ENCODE measurements at places on chromosomes 7 and 10.
A peak's percentile ranks its signal among the peaks of the same experiment; 100 is the strongest.

GRCh38 chr10:128884496-128885072, 582.5 kb upstream of the MGMT start:
- no peak for DNase-seq

DNA sequence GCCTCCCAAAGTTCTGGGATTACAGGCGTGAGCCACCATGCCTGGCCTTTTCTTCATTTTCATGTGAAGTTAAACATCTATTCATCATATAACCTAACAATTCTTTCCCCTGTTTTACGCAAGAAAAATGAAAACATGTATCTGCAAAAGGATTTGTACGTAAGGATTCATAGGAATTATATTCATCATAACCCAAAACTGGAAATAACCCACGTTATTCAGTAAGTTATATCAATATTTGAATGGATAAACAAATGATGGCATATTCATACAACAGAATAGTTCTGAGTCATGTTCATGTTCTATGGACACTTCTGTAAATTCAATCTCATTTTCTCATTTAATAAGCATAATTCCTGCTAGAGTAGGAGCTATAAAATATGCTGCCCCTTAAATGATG, 35.2 kb upstream of the CAV2 start:
- DNase-seq, result no peak

GRCh38 chr7:45384499-45384898, 189.7 kb upstream of the ADCY1 start:
- no peak for DNase-seq

GRCh38 chr7:94274828-94275227, 119.9 kb upstream of the COL1A2 start:
- no peak for DNase-seq

- no peak for DNase-seq
Measured at GRCh38 chr10:121436630-121437341, 161.5 kb downstream of the FGFR2 start.

- no peak for DNase-seq
Measured at GRCh38 chr7:134562136-134562535, 13.2 kb downstream of the AKR1B15 start.

DNA sequence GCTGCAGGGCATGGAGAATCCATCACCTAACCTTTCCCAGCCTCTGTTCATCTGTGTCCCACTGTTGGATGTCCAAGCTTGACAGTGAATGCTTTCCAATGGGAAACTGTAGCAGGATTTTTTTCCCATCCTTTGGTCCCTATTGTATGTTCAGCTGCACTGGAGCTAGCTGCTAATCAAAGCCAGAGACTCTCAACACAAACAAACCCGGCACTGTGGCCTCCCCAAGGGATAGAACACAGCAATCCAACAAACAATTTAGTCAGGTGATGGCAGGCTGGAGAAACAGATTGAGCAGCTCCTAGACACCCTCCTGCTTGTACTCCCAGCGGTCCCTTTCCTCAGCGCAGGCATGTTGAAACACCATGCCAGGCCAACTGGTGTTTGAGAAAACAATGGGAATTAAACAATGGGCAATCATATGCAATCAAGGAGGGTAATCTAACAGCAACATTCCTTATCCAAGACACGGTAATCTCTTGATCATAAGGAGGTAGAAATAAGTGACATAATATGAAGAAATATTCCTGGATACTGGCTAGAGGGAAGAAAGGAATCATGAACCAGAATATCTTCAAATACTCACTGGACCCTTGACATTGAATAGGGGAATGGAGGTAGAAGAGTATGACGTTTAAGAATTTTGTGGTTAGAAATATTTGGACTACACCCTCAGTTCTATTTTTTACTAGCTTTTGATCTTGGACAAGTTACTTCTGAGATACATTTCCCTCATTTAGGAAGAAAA, 15.0 kb downstream of the PTN start:
- DNase-seq, result no peak

DNA sequence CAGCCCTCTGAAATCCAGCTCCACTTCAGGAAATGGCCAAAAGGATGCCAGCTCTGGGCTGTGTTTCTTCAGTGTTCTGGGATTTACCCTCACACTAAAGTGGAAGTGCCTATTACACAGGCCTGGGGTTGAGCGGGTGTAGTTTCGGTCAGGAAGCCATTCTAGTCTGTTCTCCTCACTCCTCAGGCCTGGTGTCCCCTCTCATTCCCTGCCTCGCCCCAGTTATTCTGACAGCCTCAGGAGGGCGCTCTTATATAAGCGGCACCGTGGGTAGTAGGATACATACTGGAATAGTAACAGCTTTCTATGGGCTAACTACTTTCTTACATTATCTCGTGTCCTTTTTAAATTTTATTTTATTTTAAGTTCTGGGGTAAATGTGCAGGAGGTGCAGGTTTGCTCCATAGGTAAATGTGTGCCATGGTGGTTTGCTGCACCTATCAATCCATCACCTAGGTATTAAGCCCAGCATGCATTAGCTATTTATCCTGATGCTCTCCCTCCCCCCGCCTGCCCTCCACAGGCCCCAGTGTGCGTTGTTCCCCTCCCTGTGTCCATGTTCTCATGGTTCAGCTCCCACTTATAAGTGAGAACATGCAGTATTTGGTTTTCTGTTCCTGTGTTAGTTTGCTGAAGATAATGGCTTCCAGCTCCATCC, 12.2 kb upstream of the LGI1 start:
- no peak for DNase-seq

- no peak for DNase-seq
Measured at GRCh38 chr10:48541144-48541795, 63.6 kb downstream of the ARHGAP22 start.

GRCh38 chr10:26430641-26431163, 7.4 kb upstream of the APBB1IP start:
- DNase-seq, result no peak

DNA sequence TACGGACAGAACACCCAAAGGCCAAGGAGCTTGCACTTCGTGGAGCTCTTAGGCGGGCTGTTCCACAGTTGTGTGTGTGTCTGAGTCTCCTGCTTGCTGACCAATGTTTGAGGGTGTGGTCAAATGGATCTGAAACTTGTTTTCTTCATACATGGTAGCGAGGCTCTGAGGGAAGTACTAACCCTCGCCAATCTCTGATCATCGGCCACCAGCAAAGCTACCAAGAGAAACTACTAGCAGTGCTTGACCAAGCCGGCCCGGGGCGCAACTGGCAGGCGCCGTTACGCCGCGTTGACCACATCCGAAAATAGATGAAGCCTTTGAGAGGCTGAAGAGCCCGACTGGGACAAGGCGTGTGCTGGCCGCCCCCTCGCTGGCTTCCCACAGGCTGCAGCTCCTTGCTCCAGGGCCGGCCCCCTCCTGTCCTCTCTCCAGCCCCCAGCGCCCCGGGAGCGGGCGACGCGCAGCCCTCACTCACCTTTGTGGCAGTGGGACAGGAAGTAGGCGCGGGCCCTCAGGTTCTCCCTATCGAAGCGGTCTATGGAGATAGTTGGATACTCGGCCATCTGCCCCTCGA, 384 bp downstream of the DCLRE1C start:
- DNase-seq, result peak; percentile 16

- no peak for DNase-seq
Measured at GRCh38 chr10:22821501-22821900, 106.4 kb upstream of the ARMC3 start.

DNA sequence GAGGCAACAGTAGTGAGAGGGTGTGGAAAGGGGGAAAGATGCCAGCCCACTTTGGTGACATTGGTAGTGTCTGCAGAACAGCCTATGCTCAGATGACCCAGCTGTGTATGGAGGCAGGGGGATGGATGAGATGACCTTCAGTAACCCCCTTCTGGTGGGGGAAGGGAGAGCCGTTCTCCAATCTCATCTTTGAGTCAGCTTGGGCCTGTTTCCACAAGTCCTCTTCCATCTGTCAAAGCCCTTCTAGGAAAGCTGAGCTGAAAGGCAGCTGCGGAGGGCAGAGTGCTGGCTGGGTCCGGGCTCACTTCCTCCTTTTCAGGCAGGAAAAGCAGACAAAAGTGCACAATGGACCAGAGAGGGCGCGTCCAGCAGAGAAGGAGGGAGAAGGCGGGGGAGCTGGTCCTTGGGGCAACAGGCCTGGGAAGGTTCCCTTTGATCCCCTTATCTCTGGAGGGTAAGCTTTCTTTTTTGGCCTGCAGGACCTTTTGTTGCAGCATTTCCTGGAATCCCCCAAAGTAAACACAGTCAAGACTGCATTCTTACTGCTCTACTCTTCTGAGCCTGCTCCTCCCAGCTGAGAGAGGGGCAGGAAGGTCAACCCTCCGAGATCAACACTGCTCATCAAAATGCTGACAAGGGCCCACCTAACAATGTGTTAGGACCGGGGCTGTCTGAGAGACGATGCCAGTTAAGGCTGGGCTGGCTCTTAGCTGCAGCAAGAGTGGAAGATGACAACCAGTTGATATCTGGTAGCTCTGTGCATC, 1.2 kb upstream of the LRMDA start:
- no peak for DNase-seq

DNA sequence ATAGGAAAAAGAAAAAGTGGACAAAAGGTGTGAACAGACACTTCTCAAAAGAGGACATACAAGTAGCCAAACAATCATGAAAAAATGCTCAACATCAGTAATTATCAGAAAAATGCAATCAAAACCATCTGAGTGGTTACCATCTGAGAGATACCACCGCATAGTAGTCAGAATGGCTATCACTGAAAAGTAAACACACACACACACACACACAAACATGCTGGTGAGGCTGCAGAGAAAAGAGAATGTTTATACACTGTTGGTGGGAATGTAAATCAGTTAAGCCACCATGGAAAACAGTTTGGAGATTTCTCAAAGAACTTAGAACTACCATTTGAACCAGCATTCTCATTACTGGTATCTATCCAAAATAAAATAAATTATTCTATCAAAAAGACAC, 145.7 kb downstream of the CYP26A1 start:
- no peak for DNase-seq

Data from NCI-H510A (cell line).